Stimulated activated CD8-positive, alpha-beta memory T cell treated with anti-CD3 and anti-CD28 coated beads, Interleukin-15, amount 100 ng/mL, for 24 hours (primary cell): ENCODE measurements at places on chromosomes 2 and 18.

GRCh38 chr2:172643142-172643541, 87.3 kb downstream of the PDK1 start:
- no peak for DNase-seq

- no peak for DNase-seq
These were observed 58.5 kb downstream of the INPP5D start for GRCh38 chr2:233118648-233119000.

DNA sequence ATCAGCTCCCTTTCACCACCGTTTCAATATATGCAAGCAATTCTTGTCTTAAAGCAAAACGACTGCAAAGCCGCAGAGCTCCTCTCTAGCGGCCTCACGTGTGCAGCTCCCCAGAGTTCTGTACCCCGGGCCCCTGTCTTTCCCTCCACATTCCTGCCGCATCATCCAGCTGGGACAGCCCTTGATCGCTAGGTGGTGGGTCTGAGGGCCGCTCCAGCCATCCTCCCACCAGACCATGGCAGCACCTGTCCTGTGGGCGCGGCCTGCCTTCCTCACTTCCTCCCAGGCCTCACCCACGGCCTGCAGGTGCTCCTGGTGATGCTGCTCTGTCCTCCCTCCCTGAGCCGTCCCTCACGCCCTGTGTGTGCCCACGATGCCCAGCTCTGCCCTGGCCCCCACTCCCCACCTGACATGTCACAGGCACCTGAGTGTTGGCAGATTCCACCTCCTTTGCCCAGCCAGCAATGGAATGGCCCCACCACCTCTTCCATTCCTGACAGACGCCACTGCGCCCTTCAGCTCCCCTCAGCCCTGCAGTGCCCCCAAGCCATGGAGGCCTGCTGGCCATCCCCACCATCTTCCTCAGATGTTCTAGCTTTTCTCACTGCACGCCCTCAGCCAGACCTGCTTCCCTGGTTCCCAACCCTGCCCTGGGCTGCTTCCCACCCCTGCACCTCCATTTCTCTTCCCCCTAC, 15.3 kb upstream of the ALLC start:
- no peak for DNase-seq

DNA sequence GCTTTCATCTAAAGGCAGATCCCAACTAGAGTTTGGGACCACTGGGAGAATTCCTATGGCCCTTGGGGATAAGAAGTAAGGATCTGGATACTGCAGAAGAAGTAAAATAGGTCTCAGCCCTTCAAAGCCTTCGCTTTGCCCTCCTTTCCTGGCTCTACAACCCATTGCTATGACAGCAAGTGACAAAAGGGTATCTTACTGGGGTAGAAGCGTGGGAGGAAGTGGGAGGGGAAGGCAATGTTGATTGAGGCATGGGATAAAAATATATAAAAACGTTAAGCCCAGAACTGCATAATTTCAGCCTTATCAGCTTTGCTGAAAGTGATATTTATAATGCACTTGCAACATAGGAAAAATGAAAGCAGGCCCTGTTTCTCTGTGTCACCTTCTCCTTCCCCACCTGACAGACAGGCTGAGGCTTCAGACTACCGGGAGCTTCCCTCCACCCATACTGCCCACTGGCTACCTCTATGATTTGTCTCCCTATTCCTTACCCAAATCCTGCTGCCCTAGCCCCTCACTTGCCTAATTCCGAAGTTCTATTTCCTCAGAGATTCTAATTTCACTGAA, 14.9 kb upstream of the SOS1 start:
- DNase-seq: no peak

- no peak for DNase-seq
These were observed 157.9 kb downstream of the FMNL2 start for GRCh38 chr2:152492911-152493310.

DNA sequence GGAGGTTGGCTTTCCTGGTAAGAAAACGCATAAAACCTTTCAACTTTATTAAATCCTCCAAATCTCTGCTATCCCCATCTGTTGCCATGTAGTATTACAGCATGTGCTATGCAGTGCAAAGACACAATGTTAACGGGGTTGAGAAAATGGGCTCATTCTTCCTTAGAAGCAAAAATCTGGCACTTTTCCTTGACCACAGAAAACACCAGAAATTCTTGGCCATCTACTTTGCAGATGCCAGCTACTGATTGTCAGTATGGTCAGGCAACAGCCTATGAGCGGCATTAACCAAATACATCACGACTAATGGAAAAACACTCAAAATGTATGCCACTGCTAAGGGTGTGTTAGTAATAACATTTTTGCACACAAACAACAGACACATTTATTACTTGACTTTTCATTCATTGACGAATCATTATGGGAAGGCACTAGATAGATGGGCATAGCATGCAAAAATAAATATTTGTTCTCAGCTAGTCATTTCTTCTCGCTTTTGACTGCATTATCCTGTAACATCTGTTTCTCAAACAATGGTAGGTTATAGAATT, 65.2 kb upstream of the CRIM1 start:
- DNase-seq: no peak

DNA sequence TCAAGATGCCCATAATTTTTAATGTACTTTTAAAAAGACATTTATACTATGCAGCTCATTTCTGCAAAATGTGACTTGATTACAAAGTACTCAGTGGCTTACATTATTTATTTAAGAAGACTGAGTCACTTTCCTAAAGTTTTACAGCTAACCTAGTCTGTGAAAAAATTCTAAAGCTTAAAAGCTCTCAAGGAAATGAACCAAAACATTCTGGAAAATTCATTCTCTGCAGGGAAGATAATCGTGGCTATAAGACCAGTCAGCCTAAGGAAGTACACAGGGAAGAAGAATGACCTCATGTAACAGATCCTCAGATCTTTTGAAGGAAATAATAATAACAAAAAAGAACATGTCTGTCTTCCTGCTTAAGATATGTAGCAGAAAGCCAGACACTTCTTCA, 232.1 kb upstream of the STK17B start:
- DNase-seq: no peak

GRCh38 chr18:31931163-31931885, 11.6 kb downstream of the TRAPPC8 start:
- no peak for DNase-seq

GRCh38 chr2:45533771-45534170, 77.3 kb downstream of the SRBD1 start:
- DNase-seq: no peak

DNA sequence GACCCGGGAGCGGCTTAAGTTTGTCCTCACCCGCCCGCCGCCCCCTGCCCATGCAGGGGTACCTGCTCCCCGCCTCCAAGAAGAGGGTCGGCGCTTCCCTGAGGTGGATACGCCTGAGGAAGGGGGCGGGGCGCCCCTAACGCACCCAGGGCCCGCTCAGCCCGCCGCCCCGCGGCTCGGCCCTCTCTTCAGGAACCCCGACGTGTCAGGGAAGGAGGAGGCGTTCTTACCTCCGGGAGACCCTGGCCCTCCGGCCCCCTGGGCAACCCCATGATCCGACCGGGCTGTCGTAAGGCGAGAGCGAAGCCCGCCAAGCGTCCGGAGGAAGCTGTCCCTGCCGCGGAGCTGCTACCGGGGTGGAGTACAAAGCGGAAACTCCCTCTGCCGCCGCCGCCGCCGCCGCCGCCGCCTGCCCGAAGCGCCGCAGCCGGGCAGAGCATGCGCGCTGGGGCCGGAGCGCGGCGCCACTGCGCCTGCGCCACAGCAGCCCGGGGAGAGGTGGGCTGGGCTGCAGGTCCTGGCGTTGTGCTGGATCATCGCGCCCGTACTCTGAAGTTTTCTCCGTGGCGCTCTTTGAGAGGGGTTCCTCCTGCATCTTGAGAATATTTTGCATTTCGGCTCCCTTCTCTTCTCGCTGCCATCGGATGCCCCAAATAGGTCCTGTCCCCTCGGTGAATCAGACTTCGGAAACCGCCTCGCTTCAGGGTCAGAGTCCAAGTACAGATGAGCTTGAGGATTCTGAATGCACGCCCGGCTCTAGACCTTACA, at the start of gene CCDC93:
CCDC93 (minus strand) TSS at position 347 of the 768 bp plus-strand sequence; CDS start at position 272, 75 bp downstream.
- DNase-seq: peak; percentile 77

DNA sequence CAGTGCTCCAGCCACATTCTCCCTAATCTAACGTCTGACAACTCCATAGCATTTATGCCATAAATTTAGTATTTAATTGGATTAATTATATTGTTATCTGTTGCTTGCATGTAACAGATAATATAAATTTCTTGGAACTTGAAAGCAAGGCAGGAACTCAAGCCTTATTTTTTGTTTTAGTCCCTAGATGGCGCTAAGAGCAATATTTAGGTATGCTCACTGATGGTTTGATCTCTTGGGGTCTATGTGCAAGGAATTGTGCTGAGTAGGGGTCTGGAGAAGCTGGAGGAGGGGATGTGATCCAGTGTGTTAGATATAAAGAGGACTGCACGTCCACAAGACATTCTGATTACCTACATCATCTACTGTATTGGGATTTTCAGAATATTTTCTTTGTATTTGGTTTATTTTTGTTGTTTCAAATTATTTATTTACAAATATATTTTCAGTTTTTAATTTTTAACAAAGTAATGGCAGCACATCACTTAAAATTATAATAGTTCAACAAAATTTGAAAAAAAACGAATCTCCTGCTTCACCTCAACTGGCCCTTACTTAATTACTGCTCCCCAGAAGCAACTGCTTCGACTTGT, 32.8 kb downstream of the KATNAL2 start:
- no peak for DNase-seq

- no peak for DNase-seq
These were observed 1096.8 kb upstream of the ACVR2A start for GRCh38 chr2:146748046-146748445.

- no peak for DNase-seq
These were observed 10.6 kb upstream of the BOK start for GRCh38 chr2:241547781-241548450.

DNA sequence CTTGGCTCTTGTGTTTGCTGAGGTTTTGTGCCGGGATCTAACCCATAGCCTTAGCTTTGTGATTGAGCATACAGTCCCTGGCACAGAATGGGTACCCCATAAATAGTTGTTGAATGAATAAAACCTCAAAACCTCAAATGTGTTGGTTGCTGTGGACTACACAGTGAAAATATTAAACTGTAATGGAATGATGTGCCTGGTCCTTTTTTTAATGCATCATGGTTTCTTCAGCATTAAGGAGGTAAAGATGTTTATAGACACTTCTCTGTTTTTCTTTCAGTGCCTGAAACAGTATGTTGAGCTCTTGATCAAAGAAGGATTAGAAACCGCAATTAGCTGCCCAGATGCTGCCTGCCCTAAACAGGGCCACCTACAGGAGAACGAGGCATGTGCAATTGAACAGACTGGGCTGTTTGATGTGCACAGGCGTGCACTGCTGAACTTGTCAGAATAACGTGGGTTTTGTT, 97.0 kb downstream of the RNF144A start:
- no peak for DNase-seq

- DNase-seq: no peak
These were observed 31.2 kb downstream of the CFAP221 start for GRCh38 chr2:119575439-119575838.

DNA sequence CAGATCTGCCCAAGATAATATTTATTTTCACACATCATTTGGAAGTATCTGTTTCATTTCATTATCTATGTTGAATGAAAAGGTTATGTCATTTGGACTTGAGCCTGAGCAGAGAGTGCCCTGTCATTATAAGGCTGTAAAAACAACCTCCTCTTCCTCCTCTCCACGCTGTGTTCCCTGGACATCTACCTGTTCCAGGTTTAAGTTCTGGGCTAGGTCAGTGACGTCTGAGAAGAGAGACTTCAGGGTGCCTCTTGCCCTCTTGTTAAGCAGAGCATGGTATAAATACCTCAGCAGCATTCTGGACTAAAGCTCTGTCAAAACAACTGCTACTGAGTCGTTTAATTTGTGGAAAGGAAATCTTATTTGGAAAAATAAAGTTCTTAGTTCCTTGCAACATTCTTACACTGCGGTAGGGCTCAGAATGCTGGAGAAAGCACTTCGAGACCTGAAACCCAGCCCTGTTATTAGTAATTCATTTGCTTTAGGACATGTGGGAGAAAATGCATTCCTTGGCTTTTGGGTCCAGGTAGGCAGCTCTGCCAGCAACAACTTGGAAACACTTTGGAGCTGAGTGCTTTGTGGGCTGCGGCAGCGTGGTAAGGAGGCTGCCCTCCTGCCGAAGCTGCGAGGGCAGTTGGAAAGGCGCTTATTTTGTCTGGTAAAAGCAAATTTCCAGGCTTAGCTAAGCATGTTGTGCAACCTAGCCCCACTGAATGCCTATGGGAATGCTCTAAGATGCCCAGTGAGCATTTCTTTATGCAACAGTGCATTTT, 91.8 kb upstream of the NEDD4L start:
- no peak for DNase-seq

DNA sequence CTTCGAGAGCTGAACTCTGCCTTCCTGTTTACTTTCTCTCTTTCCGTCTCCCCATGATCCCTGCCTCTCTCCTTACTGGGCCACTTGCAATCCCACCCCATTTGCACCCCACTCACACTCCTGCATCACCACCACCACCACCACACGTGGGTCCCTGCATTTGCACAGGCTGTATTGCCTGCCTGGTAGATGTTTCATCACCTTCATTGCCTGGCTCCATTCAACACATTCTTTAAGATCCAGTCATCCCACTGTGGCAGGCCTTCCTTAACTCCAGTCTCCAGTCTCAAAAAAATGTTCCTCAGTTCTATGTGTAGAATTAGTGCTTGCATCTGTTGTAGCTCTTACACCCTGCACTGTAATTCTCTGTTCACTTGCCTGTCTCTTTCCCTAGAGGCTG, 13.9 kb downstream of the NOSTRIN start:
- DNase-seq: no peak

DNA sequence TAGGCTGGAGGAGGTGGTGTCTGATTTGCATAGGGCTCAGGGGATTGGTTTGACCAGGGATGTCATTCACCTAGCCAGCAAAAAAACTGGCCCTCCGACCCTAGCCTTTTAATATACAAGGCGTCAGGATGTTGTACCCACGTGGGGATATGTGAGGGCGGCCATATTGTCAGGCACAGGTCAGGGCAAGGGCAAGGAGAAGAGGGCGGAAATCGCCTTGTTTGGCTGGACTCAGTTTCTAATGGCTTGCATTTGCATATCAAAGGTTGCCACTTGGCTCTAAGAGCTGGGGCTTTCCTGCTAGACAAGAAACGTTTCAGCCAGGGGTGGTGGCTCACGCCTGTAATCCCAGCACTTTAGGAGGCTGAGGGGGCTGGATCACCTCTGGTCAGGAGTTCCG, 24.9 kb upstream of the PDCL3 start:
- DNase-seq: no peak

DNA sequence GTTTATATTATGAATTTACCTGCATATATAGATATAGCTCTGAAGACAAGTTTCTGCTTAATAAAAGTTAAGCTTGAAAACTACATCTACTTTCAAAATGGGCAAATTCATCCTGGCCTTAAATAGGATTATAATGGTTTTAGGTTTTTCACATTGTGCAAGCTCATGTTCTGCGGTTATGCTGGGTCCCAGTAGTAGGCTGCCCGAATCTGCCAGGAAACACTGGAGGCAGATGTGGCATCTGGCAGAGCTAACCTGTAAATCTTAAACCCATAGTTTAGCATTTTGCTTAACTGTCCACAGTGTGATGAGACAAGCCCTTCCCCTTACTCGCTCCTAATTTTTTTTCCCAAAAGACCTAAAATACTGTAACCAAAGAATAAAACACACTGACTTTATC, 234.2 kb downstream of the TCF4 start:
- no peak for DNase-seq

- DNase-seq: no peak
These were observed 410.2 kb upstream of the CHST9 start for GRCh38 chr18:27595113-27595838.

GRCh38 chr2:177324797-177325196, 60.3 kb upstream of the NFE2L2 start:
- no peak for DNase-seq
